Inflammatory macrophage treated with lipopolysaccharide for 4 hours (primary cell): ENCODE measurements at places on chromosomes 2 and 18.
A peak's percentile ranks its signal among the peaks of the same experiment; 100 is the strongest.

GRCh38 chr2:34031097-34031496, 432.0 kb upstream of the FAM98A start:
- DNase-seq, result no peak

DNA sequence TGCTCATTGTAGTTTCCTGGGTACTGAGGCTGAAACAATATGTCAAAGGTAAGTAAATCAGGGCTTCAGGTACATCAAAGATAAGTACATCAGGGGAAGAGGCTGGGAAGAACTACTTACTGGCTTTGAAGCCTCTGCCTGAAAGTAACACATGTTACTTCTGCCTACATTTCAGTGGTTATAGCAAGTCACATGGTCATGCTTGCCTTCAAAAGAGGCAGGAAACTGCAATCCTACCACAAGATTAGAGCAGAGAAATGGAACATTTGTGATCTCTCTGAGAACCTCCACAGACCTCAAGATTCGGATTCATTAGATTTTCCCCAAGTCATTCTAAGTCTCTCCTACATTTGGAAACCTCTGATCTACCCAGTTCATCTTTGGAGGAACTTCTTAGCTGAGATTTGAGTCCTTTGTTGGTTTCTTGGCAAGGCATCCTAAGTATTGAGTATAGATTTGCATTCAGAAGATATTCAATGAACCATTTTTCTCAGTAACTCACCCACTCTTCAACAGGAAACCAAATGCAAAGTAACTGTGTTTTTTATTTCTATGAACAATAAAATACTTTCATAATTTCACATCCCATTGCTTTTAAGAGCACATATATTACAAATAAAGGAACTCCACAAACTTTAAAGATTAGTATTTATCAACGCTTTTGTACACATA, 48.5 kb upstream of the CCDC195 start:
- no peak for DNase-seq

- DNase-seq, result peak; percentile 40
Observed at GRCh38 chr2:47783486-47784351, 774 bp downstream of the MSH6 start.

GRCh38 chr2:147083664-147084063, 761.2 kb upstream of the ACVR2A start:
- DNase-seq, result no peak

- no peak for DNase-seq
Observed at GRCh38 chr2:239361311-239361642, 39.5 kb downstream of the HDAC4 start.

DNA sequence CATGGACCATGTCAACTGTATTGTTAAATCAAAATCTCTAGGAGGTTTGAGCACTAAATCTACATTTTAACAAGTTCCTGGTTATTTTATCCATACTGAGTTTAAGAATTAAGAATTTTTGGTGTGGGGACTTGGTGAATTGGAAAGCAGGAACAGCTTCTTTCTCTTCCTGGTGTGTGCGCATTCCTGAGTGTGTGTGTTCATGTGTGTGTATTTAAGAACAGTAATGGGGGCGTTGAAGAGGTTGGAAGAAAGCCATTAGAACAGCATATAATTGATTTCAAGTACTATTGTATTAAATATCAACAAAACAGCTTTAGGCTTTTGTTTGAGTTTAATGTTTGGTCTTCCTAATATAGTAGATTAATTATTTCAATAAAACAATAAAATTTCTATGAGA, 801.3 kb upstream of the ID2 start:
- DNase-seq, result no peak

DNA sequence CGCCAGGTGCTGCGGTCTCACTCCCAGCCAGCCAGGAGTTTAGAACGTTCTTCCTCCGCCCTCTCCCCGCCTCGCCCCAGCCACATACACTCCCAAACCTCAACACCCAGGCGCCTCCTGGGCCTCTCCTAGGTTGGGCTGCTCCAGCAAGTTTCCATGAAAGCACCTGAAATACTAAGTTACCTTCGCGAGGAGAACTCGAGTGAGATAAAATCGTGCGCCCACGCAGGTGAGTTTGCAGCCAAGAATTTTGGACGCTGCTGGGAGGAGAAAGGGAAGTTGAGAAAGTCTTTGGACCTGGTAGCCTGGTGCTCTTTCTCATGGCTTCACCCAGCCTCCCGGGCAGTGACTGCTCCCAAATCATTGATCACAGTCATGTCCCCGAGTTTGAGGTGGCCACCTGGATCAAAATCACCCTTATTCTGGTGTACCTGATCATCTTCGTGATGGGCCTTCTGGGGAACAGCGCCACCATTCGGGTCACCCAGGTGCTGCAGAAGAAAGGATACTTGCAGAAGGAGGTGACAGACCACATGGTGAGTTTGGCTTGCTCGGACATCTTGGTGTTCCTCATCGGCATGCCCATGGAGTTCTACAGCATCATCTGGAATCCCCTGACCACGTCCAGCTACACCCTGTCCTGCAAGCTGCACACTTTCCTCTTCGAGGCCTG, at the start of gene GPR39:
Gene GPR39, plus strand, starts transcription at position 83 of the 673 bp plus-strand sequence.
- no peak for DNase-seq

- DNase-seq, result no peak
Observed at GRCh38 chr2:231575612-231576256, 16.9 kb upstream of the TEX44 start.

- DNase-seq, result no peak
Observed at GRCh38 chr2:47721296-47721695, 61.6 kb upstream of the MSH6 start.

DNA sequence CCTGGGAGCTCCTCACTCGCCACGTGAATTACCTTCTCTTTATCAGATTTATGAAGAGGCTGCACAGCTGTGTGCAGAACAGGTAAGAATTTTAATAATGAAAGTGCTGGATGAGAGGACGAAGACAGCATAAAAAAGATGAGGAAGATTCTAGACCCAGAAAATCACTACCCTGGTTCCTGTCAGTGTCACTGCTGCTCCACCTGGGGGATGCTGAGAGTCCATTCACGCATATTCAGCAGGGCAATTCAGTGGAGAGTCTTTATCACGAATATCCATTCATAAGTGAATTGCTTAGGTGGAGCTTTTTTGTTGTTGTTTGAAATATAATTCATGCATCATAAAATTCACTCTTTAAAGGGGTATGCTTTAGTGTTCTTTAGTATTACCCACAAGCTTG, 52.0 kb downstream of the MRPL33 start:
- no peak for DNase-seq

DNA sequence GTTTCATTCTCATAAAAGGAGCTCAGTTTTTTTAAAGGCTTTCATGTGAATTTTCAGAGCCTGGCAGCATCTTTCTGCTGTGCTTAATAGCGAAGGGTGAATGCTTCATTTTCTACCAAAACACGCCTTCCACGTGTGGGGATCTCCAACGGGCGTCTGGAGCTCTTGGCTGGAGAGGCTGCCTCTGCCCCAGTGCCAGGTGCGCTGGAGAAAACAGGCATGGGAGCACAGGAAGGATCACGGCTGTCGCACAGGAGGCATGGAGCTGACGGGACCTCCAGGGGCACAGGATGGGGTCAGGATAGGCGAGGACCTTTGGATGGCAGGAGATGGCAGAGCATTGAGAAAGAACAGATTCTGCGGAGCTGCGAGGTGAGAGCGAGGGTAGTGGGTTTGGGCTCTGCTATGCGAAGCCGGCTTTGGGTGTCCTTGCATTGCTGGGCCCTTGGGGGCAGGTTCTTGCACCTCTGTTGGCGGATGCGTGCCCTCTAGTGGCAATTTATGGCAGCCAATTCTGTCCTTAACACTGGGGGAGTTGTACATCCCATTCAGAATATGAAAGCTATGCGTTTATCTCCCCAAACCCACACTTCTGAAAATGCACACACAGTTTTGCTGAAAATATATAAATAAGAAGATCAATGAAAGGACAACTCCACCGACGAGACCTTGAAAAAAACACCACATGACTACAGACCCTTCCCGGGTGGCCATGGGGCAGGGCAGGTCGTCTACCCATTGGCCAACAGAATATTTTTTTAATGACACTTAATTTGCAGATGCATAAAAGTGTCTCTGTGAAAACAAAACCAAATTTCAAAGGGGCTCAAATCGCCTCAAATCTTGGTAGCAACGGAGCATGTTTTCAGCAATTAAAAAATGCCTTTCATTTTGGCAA, 90.4 kb upstream of the SLC35G4 start:
- DNase-seq, result peak; percentile 45

- DNase-seq, result no peak
Observed at GRCh38 chr2:235133837-235134236, 182.0 kb downstream of the SH3BP4 start.
